Stimulated activated CD4-positive, alpha-beta T cell treated with anti-CD3 and anti-CD28 coated beads, Interleukin-2, amount 100 ng/mL, for 4 hours (primary cell): ENCODE measurements at places on chromosomes 12 and 14.

DNA sequence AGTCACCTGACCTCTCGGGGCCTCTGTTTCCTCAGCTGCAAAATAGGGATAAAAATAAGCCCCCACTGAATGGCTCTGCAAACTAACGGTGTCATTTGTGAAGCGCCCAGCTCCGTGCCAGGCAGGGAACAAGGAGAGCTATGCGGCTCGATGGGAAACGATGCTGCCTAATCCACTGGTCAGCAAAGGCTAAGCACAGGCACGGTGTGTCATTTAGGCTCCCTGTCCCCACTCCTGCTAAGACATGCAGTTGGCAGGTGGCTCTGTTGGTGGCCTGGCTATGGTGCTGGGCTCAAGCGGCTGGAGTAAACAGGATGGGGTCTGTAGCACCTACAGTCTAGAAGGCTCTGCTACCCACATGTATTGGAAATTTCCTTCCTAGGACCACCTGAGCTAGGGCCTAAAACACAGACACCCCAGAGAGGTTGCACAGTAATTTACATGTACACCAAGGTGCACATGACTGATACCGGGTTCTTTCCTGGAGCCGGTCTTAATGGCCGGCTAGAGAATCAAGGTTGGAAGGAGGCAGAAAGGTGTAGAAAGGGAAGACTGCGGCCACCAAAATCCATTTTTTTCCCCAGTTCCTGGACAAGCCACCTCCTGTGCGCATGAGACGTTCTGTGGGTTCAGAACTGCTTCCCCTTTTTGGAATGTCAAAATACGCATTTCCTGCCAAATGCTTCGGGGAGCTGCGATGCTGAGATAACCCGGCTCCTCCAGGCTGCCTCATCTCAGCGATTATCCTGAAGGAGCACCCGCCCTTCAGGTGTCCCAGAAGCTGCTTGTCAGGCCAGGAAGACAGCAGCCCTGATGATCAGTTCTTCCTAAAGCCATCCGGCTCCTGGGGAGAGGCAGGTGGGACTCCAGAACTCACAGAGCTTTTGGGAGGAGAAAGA, 1.0 kb downstream of the CACNA2D4 start:
- DNase-seq, result no peak

- DNase-seq, result no peak
Measured at GRCh38 chr12:1935700-1936378, 17.4 kb upstream of the CACNA2D4 start.

- DNase-seq, result no peak
Measured at GRCh38 chr14:74804219-74804825, 41.2 kb downstream of the YLPM1 start.

- DNase-seq, result no peak
Measured at GRCh38 chr12:99600388-99600787, 47.2 kb upstream of the GARIN6 start.

DNA sequence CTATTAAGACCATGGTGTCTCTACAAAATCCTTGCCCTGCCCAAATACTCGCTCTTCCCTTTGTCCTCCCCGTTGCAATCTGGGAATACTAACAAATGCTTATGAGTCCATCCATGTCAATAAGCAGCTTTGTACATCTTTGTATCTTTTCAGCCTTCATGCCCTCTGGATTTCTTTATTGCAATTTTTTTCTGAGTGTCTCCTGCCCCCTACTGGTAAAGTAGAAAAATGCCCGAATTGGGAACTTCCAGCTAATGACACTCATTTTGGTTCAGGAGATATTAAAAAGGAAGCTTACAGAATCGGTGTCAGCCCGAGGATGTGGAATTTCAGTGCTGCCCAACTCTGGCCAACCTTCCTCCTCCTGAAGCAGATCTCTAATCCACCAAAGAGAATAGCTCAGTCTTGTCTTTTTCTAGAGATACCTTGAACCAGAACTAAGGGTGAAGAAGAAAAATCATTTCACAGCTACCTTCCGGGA, 46.0 kb downstream of the SH2B3 start:
- no peak for DNase-seq

- no peak for DNase-seq
Measured at GRCh38 chr14:77007975-77008421, 20.5 kb downstream of the IRF2BPL start.

DNA sequence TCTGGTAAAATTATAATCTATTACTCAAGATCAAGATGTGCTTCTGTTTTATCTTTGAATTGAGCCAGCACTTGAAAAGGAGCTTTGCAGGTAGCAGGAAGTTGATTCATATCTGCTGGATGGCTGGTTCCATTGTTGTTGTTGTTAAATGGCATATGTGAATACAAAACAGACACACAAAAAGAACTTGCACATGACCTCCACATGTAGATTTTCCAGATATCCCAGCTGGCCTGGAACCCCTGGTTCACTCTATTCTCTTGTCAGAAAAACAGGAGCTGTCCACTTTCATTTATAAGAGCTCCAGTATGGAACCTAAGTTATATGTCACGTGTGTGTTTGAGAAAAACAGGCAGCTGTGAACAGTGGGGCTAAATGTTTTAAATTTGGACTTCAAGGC, 273.9 kb downstream of the TMEM132D start:
- no peak for DNase-seq

DNA sequence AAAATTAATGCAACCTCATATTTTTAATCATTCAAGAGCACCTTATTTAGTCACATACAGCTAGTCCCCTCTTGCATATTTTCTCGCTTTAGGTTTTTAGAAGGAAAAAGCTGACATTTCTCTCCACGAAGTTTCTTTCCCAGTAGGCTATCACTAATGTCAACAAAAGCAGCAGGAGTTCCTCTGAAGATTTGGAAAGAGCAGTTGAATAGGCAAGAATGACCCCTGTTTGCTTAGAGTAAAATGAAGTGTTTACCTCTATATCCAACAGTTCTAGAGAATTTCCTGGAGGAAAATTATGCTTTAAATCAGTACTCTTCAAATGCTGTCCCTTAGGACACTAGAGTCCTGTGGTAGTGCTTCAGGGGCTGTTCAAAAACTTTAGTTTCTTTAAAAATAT, 188.1 kb upstream of the PRKD1 start:
- no peak for DNase-seq

GRCh38 chr12:39000370-39000769, 95.0 kb upstream of the CPNE8 start:
- no peak for DNase-seq

- DNase-seq, result no peak
Measured at GRCh38 chr12:74620921-74621320, 83.3 kb downstream of the ATXN7L3B start.

- DNase-seq, result no peak
Measured at GRCh38 chr14:91420686-91421085, 3.1 kb upstream of the CCDC88C start.

DNA sequence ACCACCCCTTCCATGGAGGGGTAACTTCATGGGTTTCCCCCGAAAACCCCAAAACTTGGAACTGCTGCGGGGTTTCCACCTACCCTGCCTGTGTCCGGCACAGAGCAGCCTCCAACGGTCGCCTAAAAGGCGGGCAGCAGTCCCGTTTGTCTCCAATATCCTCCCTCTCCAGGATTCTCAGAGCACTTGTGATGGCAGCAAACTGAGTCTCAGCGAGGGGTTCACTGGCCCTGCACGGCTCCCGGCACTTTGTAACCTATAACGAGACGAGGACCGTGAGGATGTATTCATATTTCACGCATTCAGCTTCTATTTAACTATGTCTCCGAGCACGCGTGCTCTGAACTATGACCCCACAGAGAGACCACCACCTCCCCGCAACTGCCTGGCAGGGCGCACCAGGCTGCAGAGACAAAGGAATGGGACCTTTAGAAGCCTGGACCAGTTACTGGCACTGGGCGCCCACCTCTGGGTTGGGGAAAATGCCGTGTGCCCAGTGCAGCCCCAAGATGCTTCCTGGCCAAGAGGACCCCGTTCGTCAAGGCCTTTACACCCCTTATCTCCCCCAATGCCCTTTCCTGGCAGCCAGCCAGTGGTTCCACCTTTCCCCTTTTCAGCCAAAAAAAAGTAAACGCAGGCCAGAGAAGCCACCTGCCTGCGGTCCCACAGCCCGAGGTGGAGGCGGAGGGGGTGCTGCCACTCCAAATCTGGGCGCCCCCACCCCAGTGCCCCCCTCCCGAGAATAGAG, 173.1 kb upstream of the RTL1 start:
- no peak for DNase-seq

- no peak for DNase-seq
Measured at GRCh38 chr14:54928216-54928615, 25.6 kb upstream of the GCH1 start.

DNA sequence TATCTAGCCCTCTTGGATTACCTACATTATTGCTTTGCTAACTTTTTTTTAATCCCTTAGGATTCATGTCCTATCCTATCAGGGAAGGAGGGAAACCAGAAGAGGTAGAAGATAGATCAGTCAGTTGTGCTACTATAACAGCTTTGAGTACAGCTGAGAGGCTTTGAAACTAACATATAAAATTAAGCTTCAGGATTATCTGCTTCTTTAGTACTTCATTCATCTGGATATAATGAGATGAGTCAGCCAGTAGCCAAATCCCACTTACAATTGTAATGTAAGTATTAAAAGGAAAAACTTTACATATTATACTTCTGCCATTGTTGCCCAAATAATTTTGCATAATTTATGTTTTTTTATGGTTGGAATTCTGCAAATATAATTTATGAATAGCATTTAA, 33.4 kb upstream of the ANO6 start:
- DNase-seq, result no peak
